ENCODE measurements at places on chromosomes 1 and 21.

DNA sequence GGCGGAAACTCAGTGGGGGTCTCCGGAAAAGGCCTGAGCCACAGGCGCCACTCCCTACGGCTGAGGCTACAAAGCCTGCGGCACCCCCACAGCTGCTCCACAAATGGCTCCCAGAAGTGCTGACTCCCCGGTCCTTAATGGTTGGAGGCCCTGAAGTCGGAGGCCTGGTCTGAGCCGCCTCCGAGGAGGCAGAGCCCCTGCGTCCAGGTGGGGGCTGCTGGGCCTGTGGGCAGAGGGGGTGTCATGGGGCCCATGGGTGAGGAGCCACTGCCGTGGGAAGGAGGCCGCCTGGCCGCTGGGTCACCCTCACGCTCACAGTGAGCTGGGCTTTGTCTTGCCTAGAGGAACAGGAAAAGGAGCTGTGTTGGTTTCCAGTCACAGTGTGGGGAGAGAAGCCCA, 12.4 kb upstream of the COL18A1 start:
- no peak for DNase-seq

GRCh38 chr1:204377800-204378668, 18.3 kb upstream of the PLEKHA6 start:
- DNase-seq: no peak

DNA sequence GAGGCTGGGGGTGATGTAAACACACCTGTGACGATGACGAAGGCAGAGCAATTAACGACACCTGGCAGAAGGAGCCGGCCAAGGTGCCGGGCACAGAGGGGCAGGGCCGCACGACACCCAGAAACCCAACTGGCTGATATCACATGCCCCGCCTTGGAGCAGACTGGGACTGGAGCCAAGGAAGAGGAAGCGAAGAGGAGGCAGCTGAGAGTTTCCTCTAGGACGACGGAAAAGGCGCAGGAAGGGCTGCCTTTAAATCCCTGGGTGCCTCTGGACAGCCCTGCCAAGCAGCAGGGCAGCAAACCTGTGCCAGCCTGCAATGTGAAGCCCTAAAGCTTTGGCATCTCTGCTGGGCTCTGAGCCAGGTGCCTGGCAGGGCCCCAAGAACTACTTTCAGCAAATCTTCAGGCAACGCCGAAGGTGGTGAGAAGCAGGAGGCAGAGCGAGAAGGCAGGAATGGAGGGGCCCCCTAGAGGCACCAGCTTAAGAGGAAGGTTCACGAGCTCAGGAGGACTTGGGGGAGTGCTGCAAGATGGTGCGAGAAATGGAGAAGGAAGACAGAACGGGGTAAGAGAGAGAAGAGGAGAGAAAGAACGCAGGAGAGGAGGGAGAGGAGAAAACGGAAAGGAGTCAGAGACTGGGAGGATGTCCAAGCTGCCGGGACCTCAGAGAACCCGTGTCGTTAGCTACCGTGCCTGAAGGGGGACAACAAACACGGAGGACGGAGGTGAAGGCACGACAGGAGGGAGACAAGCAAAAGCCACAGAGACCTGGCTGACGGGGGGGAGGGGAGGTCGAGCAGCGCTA, 25.3 kb upstream of the PEF1 start:
- peak; percentile 59 for DNase-seq

GRCh38 chr1:204920967-204921366, 50.3 kb downstream of the NFASC start:
- DNase-seq: no peak

DNA sequence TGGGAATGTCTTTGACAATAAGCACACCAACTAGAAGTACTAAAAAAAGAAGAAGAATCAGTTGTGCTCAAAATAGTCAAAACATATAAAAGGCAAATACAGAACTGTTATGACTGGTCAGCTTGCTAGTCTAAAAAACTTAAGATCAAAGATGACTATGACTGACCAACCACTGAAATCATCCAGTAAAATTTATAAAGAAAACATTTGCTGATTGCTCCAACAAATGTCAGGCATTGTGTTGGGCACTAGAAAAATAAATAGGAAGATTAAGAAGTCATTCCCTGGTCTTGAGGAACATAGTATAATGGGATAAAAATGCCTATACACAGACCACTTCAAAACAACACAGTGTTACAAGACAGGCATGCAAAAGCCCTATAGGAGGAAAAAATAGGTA, 9.3 kb upstream of the ANGPTL3 start:
- no peak for DNase-seq

DNA sequence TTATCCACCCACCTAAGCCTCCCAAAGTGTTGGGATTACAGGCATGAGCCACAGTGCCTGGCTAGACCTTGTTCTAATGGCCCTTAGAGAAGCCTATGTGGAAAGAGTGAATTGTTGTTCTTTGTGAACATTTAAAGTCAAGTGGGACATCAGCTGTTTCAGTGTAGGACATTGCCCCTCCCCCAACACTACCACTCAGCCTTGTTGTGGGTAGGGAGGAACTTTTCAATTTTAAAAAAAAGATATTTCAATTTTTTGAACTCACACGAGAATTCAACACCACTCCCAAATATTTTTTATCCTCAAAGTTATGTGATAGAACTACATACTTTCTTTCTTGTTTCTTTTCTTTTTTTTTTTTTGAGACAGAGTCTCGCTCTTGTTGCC, 36.7 kb upstream of the TMEM222 start:
- no peak for DNase-seq

GRCh38 chr1:94463765-94464330, 45.7 kb downstream of the ABCD3 start:
- DNase-seq: peak; percentile 18

- no peak for DNase-seq
Measured at GRCh38 chr1:205188098-205188497, 23.4 kb downstream of the DSTYK start.

DNA sequence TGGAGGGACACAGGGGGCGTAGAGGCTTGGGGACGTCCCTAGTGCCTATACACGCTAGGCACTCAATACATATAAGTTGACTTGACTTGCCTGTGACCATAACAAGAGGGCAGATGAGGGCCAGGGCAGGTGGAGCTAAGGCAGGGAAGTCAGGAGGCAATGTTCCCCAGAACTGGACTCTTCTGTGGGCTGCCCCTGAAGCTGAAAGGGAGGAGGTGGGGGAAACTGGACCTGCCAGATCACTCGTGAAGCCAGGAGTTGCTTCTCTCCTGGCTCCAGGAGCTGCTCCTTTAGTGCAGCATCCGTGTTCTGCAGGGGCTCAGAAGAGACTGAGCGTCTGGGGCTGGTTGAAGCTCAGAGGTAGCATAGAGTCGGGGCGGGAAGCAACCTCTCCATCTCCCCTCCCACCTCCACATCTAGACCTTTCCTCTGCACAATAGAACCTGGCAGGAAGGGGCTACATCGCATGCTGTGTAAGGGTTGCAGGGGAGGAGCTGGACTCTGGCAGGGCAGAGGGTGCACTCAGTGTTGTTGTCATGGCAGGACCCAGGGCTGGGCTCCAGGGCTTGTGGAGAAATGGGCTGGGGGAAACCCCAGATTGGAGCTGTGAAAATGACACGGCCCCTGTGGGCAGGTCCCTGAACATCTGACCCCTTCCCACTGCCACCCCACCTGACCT, 2.9 kb upstream of the SEMA4A start:
- DNase-seq: no peak

- DNase-seq: peak; percentile 53
Measured at GRCh38 chr1:40630488-40631223, 34.8 kb downstream of the RIMS3 start.

DNA sequence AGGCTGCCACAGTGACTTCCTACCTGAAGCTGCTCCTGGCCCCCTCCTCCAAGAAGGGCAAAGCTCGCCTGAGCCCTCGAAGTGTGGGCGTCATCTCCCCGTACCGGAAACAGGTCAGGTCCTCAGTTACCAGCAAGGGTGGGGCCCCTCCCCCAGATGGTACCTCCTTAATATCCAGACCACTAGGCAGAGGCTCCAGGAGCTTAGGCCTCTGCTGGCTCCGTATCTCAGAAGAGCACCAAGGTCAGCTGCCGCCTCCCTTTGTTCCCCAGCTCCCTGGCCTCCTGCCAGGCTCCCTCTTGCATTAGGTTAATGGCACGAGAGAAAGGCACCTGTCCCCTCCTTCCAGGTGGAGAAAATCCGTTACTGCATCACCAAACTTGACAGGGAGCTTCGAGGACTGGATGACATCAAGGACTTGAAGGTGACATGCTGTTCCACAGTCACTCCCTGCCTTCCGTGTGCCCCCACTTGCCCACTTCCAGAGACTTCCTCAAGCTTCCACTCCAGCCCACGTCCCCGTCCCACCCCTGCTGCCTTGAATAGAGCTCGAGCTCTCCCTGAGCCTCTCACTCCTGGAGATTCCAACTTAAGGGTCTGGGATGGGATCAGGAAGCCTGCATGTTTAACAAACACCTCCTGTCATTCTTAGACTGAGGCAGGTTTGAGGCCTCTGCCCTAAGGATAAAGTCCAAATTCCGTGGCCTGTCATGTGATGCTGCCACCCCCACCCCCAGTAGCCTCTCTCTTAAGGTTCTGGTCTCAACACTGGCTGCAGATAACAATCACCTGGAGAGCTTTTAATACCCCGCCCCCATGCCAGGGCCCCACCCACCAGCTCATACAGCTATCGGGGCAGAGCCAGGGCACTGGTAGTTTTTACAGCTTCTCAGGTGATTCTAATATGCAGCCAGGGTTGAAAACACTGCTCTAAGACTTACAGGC, 8.3 kb downstream of the RHOC start:
- DNase-seq: peak; percentile 75

- no peak for DNase-seq
Measured at GRCh38 chr1:82706741-82707140, 906.0 kb downstream of the ADGRL2 start.

- DNase-seq: no peak
Measured at GRCh38 chr21:46082963-46083790, 14.7 kb upstream of the COL6A2 start.

GRCh38 chr1:228850141-228851100, 115.1 kb downstream of the RHOU start:
- no peak for DNase-seq

DNA sequence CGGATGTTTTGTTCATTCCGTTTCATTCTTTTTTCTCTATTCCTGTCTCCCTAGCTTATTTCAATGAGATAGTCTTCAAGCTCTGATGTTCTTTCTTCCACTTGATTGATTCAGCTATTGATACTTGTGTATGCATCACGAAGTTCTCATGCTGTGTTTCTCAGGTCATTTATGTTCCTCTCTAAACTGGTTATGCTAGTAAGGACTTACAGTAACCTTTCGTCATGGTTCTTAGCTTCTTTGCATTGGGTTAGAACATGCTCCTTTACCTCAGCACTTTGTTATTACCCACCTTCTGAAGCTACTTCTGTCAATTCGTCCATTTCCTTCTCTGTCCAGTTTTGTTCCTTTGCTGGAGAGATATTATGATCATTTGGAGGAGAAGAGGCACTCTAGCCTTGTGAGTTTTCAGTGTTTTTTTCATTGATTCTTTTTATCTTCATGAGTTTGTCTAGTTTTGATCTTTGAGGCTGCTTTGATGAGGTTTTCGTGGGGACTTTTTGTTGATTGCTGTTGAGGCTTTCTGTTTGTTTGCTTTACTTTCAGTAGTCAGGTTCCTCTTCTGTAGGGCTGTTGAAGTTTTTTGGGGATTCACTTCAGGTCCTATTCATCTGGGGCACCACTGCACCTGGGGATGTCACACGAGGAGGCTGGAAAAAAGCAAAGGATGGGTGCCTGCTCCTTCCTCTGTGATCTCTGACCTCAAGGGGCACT, 496.9 kb upstream of the LRRC7 start:
- no peak for DNase-seq

DNA sequence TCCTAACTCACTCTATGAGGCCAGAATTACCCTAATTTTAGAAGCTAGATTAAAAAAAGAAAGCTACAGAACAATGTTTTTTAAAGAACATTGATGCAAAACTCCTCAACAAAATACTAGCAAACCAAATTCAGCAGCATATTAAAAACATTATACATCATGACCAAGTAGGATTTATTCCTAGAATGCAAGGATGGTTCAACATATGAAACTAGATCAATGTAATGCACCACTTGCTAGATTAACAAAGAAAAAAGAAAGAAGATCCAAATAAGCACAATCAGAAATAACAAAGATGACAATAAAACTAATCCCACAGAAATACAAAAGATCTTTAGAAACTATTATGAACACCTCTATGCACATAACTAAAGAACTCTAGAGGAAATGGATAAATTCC, 13.3 kb upstream of the PPT1 start:
- no peak for DNase-seq

DNA sequence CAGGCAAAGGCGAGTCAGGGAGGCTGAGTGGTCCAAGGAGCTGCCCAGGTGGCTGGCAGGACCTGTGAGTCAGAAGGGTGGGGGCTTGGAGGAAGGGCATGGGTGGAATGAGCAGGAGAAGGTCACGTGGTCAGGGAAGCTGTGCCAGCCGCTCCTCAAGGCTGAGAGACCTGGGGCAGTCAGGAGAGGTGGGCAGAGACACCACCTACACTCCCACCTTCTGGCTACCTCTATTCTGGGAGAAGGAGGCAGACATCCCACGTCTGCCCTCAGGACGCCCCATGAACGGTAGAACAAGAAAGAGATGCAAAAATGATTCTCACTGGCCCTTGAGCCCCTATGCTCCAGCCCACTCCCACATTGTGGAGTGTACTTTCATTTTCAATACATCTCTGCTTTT, 151.8 kb upstream of the RAB4A start:
- DNase-seq: no peak

DNA sequence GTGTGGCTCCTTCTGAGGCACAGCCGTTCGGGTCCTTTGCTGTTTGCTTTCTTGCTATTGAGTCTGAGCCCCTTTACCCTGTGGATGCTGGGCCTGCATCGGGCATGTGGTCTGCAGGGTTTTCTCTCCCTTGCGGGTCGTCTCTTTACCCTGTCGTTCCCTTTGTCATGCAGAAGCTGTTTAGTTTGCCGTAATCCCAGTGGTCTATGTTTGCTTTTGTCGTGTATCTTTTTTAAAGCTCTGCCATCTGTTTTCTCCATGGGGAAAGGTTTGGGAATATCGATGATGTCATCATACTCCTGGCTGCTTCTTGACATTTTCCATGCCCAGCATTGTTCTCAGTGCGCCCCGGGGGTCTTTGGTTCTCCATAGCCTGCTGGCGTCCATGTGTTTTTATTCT, 68.2 kb downstream of the AGPAT3 start:
- DNase-seq: no peak

DNA sequence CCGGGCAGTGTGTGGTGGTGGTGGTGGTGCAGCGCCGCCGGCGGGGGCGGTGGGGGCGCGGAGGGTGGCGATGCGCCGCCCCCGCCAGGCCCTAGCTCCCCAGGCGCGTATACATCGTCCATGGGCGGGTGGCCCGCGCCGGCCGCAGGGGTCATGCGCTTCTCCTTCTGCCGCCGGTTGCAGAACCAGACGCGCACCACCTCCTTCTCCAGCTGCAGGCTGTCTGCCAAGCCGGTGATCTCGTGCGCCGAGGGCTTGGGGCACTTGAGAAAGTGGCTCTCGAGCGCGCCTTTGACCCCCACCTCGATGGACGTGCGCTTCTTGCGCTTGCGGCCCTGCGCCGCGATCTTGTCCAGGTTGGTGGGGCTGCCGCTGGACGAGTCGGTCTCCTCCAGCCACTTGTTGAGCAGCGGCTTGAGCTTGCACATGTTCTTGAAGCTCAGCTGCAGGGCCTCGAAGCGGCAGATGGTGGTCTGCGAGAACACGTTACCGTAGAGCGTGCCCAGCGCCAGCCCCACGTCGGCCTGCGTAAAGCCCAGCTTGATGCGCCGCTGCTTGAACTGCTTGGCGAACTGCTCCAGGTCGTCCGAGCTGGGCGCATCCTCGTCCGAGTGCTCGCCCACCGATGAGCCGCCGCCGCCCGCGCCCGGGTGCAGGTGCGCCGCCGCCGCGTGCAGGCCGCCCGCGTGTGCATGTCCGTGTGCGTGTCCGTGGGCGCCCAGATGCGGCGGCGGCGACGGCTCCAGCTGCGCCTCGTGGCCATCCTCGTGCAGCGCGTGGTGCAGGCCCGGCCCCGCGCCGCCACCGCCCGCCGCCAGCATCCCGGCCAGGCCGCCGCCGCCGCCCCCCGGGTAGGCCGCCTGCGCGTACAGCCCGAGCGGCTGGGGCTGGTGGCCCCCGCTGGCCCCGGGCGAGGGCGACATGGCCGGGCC, 926 bp downstream of the POU3F1 start:
- DNase-seq: no peak

Measured in hematopoietic multipotent progenitor cell treated with erythropoietin and hydrocortisone succinate and interleukin-3 and kit ligand, for 17 days (in vitro differentiated cells).